ENCODE measurements at places on chromosomes 7 and 10.

DNA sequence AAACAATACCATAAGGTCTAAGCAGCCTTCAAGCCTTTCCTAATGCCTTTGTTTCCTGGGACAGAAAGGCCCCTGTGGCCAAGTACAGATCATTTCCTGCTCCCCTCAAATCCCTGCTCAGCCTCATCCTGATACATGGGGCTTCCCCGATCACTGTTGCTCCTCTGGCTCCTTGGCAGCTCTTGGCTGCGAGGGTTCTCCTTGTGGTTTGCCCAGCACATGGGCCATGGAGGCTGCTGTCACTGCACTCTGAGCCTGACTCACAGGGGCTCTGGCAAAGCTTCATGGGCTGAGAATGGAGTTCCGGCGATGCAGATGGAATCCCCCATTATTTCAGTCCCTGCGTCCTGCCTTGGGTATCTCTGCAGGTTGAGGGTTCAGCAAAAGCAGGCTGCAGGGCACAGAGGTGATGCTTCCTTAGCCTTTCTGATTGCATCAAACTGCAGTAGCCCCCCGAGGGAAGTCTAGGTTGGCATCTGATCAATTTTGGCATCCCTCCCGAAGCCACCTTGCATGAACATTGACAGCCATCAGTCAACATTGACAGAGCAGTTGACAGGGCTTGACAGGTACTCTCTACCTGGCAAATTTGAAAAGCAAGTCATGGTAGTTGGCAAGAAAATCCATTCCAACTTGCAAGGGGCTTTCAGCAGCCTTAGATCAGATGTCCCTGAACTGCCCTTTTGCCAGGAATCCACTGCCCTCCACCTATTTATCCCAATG, 168.6 kb downstream of the GFRA1 start:
- no peak for DNase-seq

DNA sequence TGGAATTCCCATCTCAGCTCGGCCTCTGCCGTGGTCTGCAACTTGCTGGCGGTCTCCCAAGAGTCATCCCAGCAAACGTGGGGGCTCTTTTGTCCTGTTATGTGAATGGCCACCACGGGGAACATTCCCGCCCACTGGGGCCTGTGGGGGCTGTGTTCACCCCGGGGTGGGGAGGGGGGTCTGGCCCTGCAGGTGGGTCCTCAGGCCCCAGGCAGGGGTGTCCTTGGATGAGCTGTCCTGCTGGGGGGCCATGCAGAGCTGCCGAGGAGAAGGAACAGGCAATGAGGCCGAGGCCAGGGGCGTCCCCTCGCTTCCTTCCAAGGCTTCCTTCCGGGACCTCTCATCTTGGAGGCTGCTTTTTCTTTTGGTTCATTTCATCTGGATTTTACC, 24.4 kb upstream of the PITRM1 start:
- DNase-seq = no peak

- DNase-seq = no peak
These were observed 431.7 kb upstream of the KLF6 start for GRCh38 chr10:4216726-4217125.

GRCh38 chr10:105952153-105952552, 1212.4 kb downstream of the SORCS1 start:
- peak; percentile 21 for DNase-seq

- DNase-seq = no peak
These were observed 19.5 kb upstream of the PPP1R3C start for GRCh38 chr10:91652364-91652763.

DNA sequence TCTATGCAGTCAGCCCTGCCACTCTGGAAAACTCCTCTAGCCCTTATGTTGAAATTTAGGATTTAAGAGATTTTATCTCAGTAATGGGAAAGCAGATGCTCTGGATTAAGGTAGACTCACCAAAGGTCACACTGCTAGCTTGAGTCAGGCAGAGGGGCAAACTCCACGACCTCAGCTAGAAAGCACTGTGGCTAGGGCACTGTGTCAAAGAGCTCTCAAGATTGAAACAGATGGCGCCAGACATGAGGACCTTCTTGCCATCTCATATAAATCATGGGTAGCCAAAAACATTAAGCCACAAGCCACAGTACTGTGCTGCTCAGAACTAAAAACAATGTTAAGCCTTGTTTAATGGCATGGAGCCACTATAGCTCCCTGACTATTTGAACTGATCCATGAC, 188.7 kb downstream of the DNAJC1 start:
- DNase-seq = no peak

DNA sequence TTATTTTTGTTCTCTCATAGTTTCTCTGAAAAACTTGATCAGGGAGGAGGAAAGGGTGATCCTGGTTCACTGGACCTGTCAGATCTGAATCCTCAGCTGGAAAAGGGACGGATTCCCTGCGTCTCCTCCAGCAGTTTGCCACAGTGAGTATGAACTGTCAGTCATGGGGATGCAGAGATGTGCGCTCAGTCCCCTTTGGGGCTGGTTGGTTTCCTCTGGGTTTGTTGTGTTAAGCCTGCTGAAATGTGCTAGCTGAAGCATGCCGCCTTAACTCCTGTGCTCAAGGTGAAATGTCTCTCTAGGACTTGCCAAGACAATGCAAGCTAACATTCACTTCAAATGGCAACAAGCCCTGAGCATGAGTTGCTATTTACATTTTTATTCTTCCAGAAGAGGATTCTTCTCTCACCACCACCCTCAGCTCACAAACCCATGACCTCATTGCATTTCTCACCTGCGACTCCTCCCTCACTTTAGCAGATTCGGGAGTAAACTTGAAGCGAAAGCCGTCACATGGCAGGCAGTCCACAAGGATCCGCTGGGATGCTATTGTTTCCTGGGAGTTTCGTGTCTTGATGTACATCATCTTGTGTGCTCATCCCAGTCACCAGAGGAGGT, 192.9 kb upstream of the FZD8 start:
- no peak for DNase-seq
